ENCODE measurements at places on chromosomes 3 and 15.

DNA sequence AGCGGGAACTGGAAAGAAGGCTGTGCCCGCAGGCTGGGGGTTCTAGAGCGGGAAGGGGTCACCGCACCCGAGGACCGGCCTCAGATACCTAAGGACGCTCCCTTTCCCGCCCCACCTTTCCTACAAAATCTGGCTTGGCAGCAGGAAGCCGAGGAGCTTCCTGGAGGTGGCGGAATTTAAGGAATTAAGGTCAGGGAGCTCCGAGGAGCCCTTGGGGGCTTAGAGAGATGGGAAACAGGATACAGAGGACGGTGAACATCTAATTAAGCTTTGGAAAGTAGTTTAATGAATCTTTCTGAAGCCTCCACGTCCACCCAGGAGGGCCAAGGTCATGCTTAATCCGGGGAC, 507 bp upstream of the AP3B2 start:
- DNase-seq: no peak

DNA sequence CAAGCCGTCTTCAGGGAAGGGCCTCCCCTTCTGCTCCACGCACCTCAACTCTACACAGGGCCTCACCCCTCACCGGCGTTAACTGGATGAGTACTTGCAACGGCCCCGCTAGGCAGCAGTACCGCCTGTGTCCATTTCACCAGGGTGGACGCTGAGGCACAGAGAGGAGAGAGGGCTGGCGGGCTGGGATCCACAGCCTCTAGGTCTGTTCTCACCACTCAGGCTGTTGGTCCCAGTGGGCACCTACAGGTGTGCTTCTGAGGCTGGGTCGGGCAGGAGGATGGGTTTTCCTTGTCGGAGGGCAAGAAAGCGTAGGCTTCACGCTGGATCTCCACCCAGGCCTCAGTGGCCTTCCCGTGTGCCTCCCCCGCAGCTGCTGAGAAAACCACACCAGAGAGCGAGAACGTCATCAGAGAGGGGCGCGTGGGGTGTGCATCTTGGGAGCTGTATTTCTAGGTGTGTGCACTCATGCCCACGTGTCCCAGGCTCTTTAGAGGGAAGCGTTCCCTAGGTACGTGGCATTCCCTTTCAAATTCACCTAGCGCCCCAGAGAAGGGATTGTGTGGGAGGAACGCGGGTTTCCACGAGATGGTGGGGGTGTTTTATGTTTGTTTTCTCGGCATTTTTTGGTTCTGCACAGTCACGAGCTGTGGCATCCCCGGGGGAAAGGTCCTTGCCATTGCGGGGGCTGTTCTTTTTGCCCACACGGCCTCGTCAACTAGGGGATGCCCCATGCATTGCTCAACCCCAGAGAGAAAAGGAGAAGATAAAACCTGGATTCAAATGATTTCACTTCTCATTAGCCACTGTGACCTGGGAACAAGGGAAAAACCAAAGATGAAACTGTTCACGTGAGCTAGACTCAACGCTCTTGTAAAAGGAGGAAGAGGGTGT, 67.7 kb downstream of the MGLL start:
- DNase-seq: no peak

DNA sequence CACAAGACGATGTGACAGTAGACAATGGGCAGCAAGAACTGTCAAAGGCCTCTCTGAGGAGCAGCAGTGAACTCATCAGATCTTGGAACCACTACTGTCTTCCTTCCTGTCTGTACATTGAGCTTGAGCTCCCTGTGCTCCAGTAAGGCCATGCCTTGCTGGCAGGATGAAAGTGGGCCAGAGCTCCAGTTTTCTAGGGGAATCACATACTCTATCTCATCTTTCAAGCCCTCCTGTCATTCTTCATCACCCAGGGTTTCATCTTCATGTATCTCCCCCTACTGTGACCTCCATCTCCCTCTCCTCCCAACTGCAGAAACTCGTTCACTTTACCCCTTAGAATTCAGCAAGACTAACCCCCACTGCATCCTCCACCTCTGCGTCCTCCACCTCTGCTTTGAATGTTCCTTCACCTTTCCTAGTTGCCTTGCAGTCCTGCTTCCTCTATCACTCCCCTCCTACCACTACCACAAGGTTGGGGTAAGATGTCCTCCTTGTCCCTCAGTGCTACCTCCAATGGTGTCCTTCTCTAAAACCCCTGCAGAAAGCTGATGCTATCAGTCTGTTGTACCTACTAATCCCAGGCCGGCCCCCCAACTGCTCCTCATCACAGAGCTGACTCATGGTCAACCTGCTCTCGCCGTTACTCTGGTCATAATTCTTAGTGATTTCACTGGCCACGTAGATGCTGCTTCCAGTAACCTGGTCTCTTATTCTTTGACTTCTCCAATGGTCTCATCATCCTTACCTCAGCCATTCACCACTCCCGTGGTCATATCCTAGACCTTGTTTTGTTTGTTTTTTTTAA, 22.3 kb downstream of the NKIRAS1 start:
- no peak for DNase-seq

DNA sequence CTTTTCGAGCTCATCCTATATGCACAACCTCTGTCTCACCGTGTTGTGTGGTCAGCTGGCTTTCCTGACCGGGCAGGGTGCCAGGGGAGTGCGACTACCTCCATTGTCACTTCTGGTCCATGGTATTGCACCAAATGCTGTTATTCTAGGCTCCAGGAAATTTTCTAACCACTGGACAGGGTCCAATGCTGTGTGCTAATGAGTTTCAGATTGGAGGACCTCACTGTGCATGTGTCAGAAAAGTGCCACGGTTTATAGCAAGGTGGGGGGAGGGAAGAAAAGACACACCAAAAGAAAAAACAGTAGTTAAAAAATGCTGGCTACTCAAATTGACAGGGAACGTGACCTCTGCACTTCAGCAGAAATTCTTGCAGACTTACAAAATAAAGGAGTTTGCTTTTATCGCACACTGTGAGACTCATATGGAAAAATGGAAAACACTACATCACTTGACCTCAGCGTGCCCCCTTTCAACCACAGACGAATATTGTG, 480.1 kb downstream of the FOXP1 start:
- DNase-seq: no peak

GRCh38 chr3:189307963-189308362, 136.2 kb downstream of the TPRG1 start:
- DNase-seq: no peak

GRCh38 chr15:61051569-61052031, 177.5 kb downstream of the RORA start:
- peak; percentile 67 for DNase-seq
